ENCODE measurements at places on chromosomes 7 and 10.
A peak's percentile ranks its signal among the peaks of the same experiment; 100 is the strongest.

DNA sequence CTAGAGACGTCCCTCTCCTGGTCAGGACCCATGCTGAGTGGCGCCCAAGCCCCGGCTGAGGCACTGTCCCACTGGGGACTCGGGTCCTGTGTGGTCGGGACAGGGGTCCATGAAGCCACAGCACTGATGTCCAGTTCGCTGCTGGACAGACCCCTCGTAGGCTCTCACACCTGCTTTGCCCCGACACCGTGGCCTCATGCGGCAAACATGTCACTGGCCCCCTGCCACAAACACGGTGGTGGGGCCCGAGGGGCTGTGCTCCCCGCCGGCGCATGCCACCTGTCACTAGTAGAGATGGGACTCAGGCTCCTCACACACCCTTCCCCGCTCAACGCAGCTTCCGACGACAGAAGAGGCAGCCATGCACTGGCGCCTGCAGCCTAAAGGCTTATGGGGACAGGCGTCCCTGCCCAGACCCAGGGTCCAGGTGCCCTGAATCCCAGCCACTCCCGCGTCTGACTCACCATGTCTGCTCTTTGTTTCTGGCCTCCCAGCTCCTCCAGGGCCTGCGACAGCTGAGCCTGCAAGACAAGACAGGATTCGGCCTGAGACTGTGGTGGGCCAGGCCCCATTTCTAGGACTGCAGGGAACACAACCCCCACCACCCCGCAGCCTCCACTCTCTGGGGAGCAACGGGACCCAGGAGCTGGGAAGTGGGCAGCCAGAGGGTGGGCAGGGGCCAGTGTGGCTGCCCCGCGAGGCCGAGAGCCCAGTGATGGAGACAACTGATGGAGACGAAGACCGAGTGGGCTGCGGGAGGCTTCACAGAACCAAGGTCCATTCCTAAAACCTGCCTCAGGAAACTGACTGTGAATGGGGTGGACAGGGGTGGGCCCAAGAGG, 230.9 kb downstream of the MAD1L1 start:
- no peak for DNase-seq

DNA sequence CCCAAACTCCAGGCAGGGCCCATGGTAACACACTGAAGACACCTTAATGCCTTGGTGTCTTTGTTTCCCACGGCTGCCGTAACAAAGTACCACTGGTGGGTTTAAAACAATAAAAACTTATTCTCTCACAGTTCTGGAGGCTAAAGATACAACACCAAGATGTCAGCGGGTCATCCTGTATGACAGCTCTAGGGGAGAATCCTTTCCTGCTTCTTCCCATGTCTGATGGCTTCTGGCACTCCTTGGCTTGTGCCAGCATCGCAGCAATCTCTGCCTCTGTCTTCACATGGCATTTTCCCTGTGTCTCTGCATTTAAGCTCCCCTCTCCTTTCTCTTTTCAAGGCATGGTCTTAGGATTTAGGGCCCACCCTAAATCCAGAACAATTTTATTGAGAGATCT, 33.1 kb downstream of the PRSS2 start:
- no peak for DNase-seq

DNA sequence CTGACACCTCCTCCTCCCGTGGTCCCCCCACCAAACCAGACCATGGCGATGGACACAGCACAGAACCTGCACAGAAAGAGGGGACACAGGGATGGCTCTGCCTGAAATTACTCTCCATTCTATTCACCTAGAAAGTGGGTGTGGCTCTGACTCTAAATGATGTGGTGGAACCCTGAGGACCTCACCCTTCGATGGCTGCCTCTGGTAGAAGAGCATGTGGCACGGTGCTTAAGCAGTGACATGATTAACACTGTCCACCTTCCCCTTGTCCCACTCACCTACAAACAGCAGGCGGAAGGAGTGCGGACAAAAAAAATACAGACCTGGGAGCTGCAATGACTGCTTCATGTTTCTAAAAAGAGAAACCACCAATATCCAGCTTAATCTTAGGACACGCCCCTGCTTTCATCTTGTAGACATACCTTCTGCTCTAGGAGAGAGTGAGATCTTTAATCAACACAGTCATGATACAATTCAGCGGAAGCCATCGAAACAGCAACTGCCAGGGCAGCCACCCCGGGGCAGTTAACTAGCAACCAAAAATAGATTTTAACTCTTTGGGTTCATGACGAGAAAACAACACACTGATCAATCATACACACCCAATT, 11.4 kb downstream of the JCAD start:
- DNase-seq = no peak

DNA sequence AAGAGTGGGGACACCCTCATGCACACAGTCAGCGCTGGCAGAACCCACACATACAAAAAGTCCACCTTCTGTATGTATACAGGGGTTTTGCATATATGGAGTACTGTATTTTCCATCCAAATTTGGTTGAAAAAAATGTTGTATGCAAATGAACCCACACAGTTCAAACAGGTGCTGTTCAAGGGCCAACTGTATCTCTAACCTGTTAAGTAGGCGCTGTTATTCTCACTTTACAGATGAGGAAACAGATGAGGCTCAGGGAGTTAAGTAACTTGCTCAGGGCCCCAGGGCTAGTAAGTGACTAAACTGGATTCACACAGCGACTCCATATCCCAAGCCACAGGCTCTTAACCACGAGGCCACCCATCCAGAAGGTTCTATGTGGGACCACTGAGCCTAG, 69.9 kb downstream of the C10orf105 start:
- DNase-seq = no peak

- DNase-seq = peak; percentile 86
These were observed 55.2 kb downstream of the FHIP2A start for GRCh38 chr10:114876602-114877300.

- no peak for DNase-seq
These were observed 374.0 kb upstream of the STEAP1 start for GRCh38 chr7:89780291-89780690.

DNA sequence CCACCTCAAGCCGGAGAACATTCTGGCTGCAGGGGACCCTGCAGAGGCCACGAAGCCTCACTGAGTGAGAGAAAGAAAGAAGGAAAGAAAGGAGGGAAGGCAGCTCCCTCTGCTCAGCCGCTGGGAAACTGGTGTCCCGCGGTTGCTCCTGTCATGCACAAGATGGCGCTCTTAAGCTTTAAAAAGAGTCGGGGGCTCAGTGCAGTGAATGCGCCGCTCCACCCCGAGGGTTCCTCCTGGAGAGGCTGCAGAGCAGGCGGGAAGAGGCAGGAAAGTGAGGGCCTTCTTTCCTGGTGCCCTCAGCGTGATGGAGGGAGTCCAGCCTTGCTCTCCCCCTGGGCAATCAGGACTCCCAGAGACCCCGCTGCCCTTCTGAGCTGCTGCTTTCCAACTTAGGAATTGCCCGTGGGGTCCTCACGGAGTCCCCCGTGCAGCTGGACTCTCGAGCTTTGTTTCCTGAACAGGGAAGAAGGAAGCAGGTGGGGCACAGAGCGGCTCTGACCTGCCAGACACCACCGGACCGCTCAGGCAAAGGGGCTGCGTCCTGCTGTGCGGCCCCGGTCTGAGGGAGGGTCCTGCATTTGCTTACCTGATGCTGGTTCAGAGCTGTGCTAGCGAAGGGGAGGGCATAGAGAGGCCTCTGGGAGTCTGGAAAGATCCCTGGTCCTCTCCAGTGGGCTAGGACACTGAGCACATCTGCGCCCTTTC, 141.9 kb upstream of the MKI67 start:
- DNase-seq = peak; percentile 85

DNA sequence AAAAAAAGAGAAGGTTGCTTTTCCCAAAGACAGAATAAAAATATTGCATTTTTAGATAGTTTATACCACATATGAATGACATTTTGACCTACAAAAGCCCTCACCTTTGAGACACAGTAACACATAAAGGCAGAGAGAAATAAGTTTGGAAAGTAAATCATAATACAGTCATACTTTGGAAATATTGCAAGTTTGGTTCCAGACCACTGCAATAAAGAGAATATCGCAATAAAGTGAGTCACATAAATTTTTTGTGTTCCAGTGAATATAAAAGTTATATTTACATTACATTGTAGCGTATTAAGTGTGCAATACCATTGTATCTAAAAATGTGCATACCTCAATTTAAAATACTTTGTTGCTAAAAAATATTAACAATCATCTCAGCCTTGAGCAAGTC, 40.3 kb downstream of the CCDC71L start:
- no peak for DNase-seq

DNA sequence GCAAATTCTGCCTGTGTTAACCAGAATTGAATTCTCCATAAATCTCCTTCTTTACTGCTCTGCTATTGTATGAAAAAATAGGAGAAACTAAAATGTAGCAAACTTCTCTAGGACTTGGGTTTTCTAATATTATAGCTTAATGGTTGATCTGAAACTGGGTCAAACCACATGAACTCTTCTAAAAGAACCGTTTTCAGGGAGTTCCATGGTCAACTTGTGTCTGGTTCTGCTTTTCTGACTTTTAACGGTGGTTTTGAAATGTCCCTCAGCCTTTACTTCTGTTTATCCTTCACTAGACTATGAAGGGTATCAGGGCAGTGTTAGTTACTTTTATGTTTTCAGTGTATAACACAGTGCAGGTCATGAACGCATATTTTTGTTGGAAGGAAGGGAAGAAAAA, 242.2 kb downstream of the TSPAN12 start:
- no peak for DNase-seq

GRCh38 chr7:25894002-25894901, 257.7 kb upstream of the NFE2L3 start:
- DNase-seq = peak; percentile 51

- DNase-seq = peak; percentile 80
These were observed 189.8 kb upstream of the IMMP2L start for GRCh38 chr7:111752022-111752582.

DNA sequence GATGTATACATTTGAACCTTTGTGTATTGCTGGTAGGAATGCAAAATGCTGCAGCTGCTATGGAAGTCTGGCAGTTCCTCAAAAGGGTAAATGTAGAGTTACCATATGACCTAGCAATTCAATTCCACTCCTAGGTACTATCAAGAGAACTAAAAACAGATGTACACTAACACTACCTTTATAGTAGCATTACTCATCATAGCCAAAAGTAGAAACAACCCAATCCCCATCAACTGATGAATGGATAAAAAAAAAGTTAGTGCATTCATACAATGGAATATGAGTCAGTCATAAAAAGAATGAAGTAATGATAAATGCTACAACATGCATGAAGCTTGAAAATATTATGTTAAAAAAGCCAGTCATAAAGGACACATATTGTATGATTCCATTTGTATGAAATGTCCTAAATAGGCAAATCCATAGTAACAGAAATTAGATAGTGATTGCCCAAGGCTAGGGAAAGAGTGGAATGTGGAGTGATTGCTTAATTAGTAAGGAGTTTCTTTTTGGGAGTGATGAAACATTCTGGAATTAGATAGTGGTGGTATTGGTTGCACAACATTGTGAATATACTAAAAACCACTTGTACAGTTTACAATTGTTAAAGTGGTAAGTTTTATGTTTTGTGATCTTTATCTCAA, 96.4 kb upstream of the AOAH start:
- DNase-seq = no peak

GRCh38 chr10:96984541-96985131, 152.5 kb downstream of the LCOR start:
- DNase-seq = no peak
